ENCODE measurements at places on chromosomes 7 and 10.
A peak's percentile ranks its signal among the peaks of the same experiment; 100 is the strongest.

GRCh38 chr7:8277394-8277982, 15.5 kb upstream of the ICA1 start:
- DNase-seq: no peak

DNA sequence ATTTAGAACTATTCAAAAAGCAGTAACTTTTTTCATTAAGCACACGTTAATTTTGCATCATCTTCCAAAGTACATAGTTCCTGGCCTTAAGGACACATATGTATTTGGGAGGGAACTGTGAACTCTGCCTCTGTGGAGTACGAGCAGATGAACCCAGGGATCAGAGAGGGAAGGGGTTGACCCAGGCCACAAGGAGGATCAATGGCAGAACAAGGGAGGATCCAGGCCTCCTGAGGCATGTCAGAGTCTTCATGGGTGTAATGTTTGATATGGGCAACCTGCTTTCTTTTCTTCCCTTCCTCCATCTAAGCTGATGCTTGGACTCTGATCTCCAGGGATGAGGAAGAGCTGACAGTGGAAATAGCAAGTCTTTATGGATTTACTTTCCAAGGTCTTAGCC, 164.0 kb downstream of the SH2D4B start:
- no peak for DNase-seq

GRCh38 chr10:77801474-77802161, 124.9 kb downstream of the DLG5 start:
- DNase-seq: peak; percentile 72

DNA sequence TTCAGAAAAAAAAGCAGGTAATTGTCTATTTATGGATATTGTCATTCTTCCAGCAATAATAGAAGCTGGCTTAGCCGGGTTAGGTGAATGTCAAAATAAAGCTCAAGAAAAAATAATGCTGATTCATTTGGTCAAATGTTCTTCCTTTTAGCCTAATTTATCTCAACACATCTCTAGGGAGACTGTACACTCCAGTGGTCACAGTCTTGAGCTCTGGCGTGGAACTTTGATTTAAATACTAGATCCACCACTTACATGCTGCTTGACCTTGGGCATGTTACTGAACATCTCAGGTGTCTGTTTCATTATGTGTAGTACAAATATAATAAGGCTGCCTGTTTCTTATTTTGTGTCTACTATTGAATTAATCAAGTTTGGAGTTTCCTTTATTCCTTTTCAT, 22.0 kb downstream of the PRTFDC1 start:
- no peak for DNase-seq

DNA sequence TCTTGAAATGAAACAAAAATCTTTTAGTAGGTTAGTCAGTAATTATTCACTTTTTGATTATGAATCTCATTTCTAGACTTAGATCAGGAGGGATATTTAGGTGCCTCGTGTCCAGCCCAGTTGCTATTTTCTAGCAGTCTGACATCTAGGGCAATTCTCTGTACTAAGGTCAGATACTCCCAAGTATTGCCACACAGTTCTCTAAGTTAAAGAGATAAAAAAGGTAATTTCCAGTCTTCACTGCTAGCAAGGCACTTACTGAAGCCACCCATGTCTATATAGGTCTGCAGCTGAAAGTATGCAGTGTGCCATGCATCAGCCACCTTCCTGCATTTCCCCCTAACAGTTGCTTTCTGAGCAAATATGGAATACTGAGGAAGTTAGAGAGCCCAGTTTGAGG, 83.4 kb downstream of the PON1 start:
- no peak for DNase-seq

DNA sequence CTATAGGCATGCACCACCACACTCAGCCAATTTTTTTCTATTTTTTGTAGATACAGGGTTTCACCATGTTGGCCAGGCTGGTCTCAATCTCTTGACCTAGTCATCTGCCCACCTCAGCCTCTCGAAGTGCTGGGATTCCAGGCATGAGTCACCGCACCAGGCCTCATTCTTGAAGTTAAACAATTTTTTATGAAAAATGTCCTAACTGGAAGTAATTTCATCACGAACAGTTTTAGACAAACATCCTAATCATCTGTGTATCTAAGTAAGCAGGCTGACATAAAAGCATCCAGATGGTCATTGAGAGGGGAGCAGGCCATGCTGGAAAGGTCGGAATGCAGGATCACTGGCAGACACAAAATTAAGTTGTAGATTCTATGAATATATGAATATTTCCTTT, 269.1 kb downstream of the ZMYND11 start:
- peak; percentile 76 for DNase-seq

GRCh38 chr10:59155556-59155955, 20.9 kb upstream of the PHYHIPL start:
- no peak for DNase-seq

DNA sequence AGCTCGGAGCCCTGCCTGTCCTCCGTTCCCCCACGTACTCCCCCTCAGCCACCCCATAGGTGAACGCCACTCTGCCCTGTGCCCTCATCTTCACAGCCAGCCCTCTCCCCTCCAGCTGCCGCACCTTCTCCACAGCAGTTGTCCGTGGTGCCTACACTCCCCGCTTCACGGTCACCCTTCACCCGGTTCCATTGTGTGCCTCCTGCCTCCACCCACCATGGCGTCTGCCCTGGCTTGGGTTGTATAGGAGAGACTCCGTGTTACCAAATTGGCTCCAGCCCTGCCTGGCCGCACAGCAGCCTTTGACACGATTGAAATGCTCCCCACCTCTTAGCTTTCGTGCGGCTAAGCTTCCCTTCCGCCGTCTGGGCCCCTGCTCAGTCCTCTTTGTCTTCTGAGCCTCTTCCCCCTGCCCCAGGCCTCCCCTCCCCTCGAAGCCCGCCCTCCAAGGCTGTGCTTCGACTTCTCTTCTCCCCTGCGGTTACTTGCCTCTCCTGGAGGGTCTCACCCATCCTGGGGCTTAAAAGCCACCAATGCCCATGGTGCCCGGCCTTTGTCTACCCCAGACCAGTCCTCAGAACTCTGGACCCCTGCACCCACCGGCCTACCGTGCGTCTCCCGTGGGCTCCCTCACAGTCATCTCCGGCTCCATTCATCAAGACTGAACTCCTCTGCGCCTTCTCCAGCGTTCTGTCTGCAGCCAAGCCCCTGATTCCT, 18.5 kb upstream of the NODAL start:
- DNase-seq: no peak

GRCh38 chr10:50291261-50291850, 40.0 kb upstream of the ASAH2 start:
- peak; percentile 3 for DNase-seq

GRCh38 chr7:29878081-29878688, 71.9 kb downstream of the WIPF3 start:
- peak; percentile 12 for DNase-seq

GRCh38 chr10:124164264-124164663, 70.9 kb upstream of the CHST15 start:
- DNase-seq: peak; percentile 41

- peak; percentile 72 for DNase-seq
These were observed 3.0 kb downstream of the CLRN3 start for GRCh38 chr10:127889605-127890195.

DNA sequence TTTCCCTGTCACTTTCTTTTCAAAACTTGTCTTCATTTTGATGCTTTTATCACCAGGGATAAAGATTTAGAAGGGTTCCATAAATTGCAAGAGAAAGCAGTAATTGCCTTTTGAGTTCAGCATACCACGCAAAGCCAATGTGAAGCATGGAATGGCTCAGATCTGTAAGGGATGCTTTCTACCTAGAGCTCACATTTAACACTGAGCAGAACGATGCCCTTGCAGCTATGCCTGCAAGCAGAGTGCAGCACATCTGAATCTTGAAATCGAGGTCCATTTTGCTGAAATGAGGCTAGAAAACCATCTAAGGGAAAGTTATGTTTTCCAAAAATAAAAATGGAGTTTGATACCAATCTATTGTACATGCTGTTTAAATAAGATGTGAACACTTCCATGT, 171.2 kb upstream of the CELF2 start:
- DNase-seq: no peak

DNA sequence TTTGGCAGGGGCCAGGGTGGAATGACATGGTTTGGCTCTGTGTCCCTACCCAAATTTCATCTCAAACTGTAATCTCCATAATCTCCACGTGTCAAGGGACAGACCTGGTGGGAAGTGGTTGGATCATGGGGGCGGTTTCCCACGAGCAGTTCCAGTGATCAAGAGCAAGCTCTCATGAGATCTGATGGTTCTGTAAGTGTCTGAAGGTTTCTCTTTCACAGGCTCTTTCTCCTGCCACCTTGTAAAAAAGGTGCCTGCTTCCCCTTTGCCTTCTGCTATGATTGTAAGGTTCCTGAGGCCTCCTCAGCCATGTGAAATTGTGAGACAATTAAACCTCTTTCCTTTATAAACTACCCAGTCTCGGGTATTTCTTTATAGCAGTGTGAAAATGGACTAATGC, 188.3 kb downstream of the CHCHD3 start:
- no peak for DNase-seq

DNA sequence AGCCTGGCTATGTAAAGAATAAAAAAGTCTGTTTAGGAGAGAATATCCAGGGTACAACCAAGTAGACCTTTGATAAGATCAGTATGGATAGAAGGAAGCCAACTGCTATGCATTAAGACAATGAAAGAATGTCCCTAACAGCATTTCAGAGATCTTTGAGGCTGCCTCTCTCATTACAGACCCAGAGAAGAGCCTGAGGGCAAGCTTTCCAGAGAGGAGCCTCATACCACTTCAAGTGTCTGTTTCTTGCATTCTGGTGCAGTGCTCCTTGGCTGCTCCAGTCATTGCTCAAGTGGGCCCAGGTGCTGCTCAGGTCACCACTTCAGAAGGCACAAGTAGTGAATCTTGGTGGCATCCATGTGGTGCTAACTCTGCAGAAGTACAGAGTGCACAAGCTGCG, 514.0 kb downstream of the PLXDC2 start:
- no peak for DNase-seq

GRCh38 chr10:21517134-21518031, 8.1 kb downstream of the SKIDA1 start:
- DNase-seq: peak; percentile 64

DNA sequence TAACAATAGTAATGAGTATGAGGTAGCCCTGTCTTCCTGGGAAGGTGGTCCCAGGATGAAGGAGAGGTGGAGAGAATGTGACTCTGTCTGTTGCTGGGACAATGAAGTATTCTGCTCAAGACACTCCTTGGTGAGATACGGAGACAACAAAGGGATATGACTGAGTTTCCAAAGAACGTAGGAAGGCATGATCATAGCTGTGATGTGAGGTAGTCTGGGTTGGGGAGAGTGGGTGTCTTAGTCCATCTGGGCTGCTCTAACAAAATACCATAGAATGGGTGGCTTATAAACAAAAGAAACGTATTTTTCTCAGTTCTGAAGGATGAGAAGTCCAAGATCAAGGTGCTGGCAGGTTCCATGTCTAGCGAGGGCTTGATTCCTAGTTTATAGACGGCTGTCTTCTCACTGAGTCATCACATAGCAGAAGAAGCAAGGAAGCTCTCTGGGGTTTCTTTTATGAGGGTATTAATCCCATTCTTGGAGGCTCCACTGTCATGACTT, 84.9 kb upstream of the RHOBTB1 start:
- DNase-seq: no peak

DNA sequence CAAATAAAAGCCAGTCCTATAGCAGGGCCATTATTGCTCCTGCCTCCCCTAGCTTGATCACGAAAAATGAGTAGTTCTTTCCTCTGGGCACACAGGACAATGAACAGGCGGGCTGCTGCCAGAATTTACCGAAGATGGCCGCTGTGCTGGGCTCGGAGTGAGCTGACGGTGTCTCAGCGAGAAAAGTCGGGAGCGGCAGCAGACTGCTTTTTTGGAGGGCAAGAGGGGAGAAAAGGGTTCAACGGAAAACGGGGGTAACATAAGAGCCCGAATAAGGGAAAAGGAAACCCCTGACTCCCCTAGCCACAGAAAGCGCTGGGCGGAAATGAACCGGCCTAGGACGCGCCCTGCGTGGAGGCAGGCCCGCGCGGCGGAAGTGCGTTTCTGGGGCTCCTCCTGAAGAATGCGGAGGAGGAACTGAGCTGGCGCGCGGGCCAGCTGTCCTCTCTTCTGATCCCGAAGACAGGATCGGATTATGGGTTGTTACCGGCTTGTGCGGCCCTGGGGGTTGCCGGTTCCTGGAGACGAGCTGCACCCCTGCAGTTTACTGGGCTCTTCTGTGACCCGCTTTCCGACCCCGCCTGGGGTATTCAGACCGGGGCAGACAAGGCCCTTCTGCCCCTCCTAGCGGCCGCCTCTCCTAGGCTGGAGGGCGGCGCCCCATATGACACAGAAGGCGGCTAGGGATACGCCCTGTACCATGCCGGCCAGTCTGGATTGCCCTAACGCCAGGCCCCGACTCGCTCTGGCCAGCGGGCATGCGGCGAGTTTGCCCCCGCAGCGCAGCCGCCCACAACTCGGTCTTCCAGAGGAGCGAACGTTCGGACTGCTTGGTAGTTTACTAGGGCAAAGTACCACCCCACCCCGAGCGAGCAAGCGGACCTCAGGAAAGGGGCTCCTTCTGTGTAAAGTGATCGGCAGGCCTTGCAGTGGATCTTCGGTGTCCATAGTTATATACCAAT, 30.1 kb upstream of the KMT2E start:
- DNase-seq: peak; percentile 77

DNA sequence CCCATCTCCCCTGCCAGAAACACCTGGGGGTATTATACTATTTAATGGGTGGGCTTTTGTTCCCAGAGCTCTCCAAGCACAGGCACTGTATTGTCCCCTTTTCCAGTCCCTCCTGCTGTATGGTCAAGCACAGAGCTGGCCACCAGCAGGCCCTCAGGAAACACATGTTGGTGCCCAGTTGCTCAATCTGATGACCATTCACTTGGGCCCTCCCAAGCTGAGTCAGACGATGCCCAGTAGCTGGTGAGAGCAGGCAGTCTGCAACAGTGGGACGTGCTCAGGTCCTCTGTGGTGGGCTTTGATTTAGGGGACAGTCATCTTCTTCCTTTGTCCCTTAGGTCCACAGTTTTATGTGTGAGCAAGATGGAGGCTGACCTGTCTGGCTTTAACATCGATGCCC, 11.8 kb downstream of the SFXN2 start:
- DNase-seq: no peak
